Iris pigment epithelial cell (primary cell): ENCODE measurements at places on chromosomes 3 and 15.

GRCh38 chr3:99429502-99429901 is 208.9 kb upstream of the COL8A1 start:
- no peak for DNase-seq

DNA sequence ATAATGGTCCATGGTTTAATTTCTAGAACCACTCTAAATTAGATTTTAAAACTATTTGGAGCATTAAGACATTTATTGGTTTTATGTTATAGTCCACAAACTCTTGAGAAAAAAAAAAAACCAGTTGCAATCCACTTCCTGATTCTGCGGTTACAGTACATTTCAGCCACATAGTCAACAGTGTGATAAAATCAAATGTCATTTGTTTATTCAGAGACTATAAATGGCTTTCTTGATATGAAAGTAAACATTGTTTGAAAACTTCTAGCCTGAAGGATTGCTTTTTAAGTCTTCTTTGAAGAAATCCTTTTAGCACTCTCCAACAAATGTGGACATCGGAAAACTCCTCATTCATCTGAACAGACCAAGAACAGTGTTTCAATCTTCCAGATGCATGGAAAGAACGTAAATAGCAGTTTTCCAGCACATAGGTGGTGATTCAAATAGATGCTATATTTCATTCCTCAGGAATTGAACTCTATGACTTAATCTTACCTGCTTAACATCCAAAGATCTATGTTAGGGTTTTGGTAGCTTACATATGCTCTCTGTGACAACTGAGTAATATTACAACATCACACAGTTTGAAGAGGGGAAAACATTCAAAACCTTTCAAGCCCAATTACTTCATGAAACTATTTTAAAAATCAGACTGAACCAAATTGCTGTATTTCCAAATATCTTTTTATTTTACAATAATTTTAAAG is 87.8 kb upstream of the UBE2E2 start:
- no peak for DNase-seq

- DNase-seq = peak; percentile 64
Measured at GRCh38 chr3:156509189-156510174, 45.4 kb downstream of the SSR3 start.

GRCh38 chr3:54628888-54629441 is 298.9 kb downstream of the LRTM1 start:
- DNase-seq = no peak

DNA sequence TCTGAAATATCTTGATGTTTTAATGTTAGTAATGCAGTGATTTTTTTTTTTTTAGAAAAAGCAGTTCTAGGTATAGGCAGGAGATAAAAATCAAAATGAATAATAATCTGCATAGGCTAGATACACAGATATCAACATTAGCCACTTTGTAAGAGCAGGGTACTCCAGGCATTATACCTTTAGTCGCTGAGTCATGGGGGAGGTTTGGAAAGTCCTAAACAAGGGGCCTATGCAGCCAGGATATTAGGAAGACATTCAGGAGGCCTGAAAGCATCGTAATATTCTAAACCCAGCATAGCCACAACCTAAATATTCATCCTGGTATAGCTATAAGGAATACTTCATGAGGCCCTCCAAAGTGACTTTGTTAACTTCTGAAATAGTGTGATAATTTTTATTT is 258.1 kb upstream of the NECTIN3 start:
- no peak for DNase-seq
